ENCODE measurements at places on chromosomes 5 and 9.

DNA sequence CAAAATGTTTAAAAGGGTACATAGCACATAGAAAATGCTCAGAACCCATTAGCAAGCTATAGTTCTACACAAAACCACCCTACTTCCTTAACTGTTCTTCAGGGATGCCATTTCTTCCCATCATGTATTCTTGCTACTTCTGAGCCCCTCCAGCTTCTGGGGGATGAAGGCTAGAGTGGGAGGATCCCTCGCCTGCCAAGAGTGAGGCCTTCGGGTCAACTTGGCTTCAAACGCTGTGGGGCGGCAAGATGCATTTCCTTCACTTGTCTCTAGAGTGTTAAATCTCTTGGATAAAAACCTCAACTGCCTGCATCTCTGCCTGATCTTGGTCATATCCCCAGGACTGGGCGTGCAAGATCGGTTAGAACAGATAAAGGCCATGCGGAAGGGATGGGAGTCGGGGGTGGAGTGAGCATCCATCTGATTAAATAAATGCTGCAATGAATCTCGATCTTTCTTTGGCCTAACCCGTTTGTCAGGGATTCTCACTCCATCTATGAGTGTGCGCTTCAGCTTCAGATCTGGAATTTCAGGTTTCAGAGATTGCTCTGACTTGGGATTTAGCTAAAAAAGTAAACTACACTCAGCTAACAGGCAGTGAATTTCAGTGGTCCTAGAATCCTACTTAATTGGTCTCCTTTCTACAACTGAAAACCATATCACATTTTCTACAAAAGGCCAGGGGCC, 118.0 kb upstream of the PANK3 start:
- no peak for DNase-seq

- DNase-seq = peak; percentile 38
These were observed 34.0 kb downstream of the B4GALT1 start for GRCh38 chr9:33133186-33133585.

GRCh38 chr5:168274406-168274805, 17.0 kb upstream of the WWC1 start:
- DNase-seq = no peak

DNA sequence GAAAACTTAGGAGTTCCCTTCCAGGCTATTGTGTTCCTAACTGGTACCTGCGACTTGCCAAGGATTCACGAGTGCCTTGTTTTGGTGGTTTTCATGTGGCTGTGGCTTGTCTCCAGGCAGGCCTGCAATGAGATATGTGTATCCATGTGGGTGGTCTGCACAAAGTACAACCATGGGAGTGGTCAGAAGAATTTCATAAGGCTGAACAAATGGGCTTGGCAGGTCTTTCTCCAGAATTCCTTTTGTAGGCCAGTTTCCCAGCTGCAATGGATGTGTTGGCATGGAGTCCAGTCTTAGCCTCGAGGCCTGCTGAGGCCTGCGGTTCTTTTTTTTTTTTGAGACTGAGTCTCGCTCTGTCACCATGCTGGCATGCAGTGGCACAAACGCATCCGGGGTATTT, 28.8 kb upstream of the MELK start:
- DNase-seq = no peak

DNA sequence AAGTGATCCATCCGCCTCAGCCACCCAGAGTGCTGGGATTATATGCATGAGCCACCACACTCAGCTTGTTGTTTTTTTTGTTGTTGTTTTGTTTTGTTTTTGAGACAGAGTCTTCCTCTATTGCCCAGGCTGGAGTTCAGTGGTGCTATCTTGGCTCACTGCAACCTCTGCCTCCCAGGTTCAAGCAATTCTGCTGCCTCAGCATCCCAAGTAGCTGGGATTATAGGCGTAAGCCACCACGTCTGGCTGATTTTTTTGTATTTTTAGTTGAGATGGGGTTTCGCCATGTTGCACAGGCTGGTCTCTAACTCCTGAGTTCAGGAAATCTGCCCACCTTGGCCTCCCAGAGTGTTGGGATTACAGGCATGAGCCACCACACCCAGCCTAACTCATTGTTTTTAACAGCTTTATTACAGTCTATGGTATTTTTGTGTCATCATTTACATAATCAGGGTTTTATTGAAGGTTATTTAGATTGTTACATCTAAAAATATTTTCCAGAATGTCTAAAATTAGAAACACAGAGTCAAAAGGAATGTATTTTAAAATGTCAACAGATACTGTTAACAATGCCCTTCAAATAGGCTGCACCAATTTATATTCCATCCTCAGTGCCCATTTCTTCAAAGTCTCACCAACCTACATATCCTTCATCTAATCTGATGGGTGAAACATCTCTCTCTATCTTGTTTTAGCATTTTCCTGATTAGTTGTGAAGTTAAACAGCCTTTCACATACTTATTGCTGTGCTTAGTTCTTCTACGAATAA, 18.6 kb downstream of the KIF3A start:
- DNase-seq = no peak

DNA sequence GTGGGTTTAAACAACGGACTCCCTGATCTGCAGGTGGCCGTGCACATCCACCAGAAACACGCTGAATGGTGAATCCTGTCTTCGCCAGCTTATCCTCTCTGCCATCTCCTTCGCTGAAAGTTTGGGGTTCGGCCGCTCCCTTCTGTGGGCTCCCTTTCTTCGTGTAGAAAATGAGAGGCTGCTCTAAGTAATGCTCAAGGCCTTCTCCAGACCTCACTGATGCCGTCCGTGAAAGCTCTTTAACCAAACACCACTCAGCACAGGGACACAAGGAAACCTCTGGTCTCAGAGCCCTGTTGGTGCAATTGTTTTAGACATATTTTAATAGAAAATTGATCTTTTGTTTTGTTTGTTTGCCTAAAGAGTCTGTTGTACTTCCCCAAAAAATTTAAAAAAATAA, 596.5 kb downstream of the IRX1 start:
- no peak for DNase-seq

- DNase-seq = no peak
These were observed 18.0 kb downstream of the IL5 start for GRCh38 chr5:132525299-132525724.

DNA sequence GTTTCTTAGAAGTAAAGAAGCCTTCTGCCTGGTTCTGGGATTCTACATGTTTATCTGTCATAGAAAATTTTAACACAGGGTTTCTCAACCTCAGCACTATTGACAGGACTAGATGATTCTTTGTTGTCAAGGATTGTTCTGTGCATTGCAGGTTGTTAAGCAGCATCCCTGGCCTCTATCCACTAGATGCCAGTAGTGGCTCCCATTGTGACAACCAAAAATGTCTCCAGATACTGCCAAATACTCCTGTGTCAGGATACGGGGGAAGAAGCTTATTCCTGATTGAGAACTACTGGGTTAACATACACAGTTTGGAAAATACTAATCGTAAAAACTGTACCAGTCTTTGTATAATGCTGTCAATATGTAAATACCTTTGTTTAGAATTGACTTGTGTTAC, 167.1 kb downstream of the NIPBL start:
- no peak for DNase-seq

DNA sequence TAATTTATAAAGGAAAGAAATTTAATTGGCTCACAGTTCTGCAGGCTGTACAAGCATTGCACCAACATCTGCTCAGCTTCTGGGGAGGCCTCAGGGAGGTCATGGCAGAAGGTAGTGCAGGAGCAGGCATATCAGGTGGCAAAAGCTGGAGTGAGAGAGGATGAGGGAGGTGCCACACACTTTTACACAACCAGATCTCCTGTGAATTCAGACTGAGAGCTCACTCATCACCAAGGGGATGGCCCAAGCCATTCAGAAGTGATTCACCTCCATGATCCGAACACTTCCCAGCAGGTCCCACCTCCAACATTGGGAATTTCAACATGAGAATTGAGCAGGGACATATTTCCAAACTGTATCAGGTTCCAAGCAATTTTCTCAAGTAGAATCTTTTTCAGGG, 84.7 kb upstream of the BRINP1 start:
- no peak for DNase-seq

GRCh38 chr5:39656600-39656999, 231.8 kb upstream of the DAB2 start:
- DNase-seq = no peak

- no peak for DNase-seq
These were observed 113.0 kb downstream of the SMARCA2 start for GRCh38 chr9:2128141-2128540.

DNA sequence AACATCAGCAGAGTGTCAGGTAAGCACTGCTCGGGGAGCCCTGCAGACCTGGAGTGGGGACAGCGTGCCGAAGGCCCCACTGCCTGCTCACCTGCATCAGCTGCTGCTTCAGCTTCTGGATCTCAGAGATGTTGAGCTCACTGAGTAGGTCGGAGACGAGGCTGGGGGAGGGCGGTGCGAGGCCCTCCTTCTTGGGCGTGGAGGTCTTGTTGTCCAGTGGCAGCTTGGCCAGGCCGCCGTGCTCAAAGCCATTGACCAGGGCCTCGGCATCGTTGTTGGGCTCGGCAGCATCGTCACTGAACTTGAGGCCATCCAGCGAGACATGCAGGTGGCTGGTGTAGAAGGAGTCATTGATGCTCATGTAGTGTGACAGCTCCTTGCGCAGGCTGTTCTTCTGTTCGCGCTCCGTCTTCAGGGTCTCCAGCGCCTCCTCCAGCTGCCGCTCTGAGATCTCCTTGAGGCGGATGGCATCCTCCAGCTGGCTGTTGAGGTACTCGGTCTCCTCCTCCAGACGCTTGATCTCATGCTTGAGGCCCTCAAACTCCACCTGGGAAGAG, 44.3 kb downstream of the BICD2 start:
- DNase-seq = no peak
